ENCODE measurements at places on chromosomes 16 and 17.

GRCh38 chr17:31266042-31266441, 31.0 kb downstream of the OMG start:
- no peak for DNase-seq

DNA sequence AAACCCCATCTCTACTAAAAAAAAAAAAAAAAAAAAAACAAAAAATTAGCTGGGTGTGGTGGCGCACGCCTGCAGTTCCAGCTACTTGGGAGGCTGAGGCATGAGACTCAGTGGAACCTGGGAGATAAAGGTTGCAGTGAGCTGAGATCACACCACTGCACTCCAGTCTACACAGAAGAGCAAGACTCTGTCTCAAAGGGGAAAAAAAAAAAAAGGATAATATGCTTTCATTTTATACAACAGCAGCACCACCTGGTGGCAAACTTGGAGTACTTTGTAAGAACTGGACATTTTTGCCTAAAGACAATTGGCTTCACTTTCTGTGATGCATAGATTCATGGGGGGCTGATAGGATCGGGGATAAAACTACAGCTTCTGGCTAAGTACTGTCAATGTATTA, 8.5 kb downstream of the CHTF8 start:
- peak; percentile 34 for DNase-seq

- DNase-seq: no peak
These were observed 24.3 kb downstream of the STAT3 start for GRCh38 chr17:42363767-42364585.

DNA sequence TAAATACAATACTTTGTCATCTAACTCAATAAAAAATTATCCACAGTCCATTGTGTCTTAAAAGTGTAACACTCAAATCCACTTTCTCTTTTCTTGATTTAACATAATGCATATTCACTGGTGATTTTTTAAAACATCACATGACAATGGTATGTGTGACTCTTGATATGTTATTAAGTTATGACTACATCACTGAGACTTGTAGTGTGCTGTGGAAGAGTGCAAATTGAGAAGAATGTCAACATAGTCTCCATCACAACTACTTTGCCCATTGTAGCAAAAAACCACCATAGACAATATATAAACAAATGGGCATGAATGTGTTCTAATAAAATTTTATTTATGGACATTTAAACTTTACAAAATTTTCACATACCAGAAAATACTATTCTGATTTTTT, 380.7 kb upstream of the PMFBP1 start:
- DNase-seq: no peak

DNA sequence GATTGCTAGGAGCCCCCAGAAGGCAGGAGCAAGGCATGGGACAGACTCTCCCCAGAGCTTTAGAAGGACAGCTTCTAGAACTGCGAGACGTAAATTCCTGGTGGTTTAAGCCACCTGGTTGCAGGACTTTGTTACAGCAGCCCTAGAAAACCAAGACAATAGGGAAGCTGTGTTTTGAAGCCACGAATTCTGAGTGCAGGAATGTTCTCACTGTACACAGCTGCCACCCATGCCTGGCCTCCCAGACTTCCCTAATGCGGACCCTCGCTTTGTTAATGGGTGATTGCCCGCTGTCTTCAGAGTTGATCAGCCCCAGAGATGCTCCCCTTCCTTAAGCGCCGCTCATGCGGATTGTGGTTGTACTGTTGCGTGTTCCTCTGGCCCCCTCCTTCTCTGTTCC, 177.1 kb downstream of the MSI2 start:
- peak; percentile 42 for DNase-seq

GRCh38 chr16:85582229-85582991, 30.7 kb upstream of the GSE1 start:
- no peak for DNase-seq

GRCh38 chr16:4679850-4680636, 13.3 kb upstream of the NUDT16L1 start:
- no peak for DNase-seq

GRCh38 chr17:59814685-59815084, 78.1 kb downstream of the TUBD1 start:
- no peak for DNase-seq

GRCh38 chr16:756428-756827, 4.1 kb upstream of the MSLN start:
- DNase-seq: no peak

DNA sequence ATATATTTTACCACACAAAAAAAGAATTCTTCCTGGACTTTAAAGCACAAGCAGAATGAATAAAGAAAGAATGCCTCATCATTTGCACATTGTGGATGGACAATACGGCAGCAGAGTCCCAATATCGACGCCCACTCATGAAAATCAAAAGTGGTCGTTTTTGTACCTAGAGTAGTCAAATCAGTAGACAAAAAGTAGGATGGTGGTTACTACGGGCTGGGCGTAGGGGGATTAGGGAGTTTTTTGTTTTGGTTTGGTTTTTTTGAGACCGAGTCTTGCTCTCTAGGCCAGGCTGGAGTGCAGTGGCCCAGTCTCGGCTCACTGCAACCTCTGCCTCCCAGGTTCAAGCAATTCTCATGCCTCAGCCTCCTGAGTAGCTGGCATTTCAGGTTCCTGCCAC, 8.6 kb upstream of the CENPV start:
- no peak for DNase-seq

GRCh38 chr17:52202520-52203080, 44.1 kb upstream of the CA10 start:
- no peak for DNase-seq

- DNase-seq: peak; percentile 93
These were observed 21.8 kb downstream of the ACSM1 start for GRCh38 chr16:20675488-20676267.

- peak; percentile 61 for DNase-seq
These were observed 120.9 kb downstream of the MRM1 start for GRCh38 chr17:36722121-36722902.

GRCh38 chr16:63497408-63497807, 1461.2 kb upstream of the CDH8 start:
- DNase-seq: no peak

- peak; percentile 69 for DNase-seq
These were observed 658 bp upstream of the DUSP3 start for GRCh38 chr17:43779145-43780125.

- peak; percentile 97 for DNase-seq
These were observed 27.5 kb downstream of the TRPV3 start for GRCh38 chr17:3529817-3530741.

DNA sequence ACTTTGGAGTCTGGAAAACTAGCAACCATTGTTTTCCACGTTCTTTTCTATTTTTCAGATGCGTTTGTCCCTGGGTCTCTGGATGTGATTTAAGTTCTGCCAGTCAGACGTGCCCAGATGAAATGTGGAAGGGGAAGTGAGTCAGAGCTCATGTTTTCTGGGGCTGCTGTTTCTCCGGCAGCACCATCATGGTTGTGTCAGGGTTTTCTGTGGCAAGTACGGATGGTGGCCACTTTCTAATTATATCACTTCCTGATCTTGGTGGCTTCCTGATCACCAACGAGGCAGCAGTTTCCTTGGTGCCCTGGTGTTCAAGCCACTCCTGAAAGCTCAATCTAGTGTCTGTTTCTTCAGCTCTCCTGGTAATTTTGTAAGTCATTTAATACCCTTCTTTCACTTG, 31.4 kb upstream of the PMFBP1 start:
- DNase-seq: no peak

- DNase-seq: no peak
These were observed 101.5 kb downstream of the SEC14L1 start for GRCh38 chr17:77242118-77242851.

DNA sequence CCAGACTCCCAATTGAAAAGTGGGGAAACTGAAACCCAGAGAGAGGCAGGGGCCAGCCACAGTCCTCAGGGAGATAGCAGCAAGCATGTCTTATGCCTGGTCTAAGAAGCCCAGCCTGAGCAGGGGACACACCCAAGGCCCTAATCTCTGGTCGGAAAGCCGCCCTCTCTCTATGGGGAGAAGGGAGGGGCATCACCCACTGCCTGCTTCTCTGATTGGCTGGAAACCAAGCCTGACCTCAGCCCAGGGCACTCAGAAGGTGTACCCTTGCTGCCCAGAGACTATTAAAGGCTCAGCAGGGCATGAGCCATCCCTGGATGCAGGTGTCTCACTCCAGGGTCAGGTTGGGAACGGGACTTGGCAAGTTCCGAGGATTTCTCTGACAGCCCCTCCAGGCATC, 5.7 kb upstream of the KRT13 start:
- no peak for DNase-seq

DNA sequence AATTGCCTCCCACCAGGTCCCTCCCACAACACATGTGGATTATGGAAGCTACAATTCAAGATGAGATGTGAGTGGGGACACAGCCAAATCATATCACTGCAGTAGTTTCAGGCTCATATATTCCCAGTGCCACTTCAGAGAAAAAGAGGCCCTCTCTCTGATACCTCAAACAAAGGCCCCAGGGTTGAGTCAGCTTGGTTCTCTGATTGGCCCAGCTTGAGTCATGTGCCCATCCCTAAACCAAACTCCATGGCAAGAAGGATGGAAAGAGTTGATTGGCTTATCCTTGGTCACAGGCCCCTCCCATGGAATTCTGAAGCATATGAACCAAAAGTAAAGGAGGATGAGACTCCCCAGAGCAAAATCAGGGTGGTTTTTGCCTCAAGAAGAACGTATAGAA, 75.9 kb upstream of the IRX6 start:
- DNase-seq: no peak

Measured in ELF-1 (cell line).